Naive thymus-derived CD8-positive, alpha-beta T cell (primary cell): ENCODE measurements at places on chromosomes 16 and 17. TPM values are rescaled to one million over a fixed set of nuclear protein-coding genes. Genes with fewer than 3 reads are reported as not detected.

The CPD gene
- polyA plus RNA-seq, result 11.2 TPM

The OR1G1 gene
- not detected for polyA plus RNA-seq

The LDHD gene
- not detected for polyA plus RNA-seq

The ZFPM1 gene
- polyA plus RNA-seq, result 0.36 TPM

The SNRNP25 gene
- 20.2 TPM for polyA plus RNA-seq

The EVI2A gene
- polyA plus RNA-seq, result 44.3 TPM

The CACNA1G gene
- polyA plus RNA-seq, result not detected

The GFAP gene
- polyA plus RNA-seq, result 0.24 TPM

The ELMO3 gene
- not detected for polyA plus RNA-seq

The TPSB2 gene
- not detected for polyA plus RNA-seq

The CCL1 gene
- not detected for polyA plus RNA-seq

The SPATA32 gene
- polyA plus RNA-seq, result 0.44 TPM

DNA sequence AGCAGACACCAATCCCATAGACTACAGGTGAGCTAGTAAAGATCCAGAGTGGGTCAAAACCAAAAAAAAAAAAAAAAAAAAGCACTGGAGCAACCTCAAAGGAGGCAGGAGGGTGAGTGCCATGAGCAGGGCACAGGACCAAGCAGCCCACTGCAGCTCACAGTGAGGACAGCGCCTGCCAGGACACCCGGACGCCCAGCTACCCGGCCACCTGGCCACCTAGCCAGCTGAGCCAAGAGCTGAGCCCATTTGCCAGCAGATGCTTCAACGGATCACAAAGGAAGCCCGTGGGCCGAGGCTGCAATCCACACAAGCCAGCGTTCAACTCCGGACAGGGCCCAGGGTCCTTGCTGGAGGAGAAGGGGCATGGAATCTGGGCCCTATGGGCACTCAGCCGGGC lies 15.1 kb downstream of the AXIN1 start:
- DNase-seq, result no peak

GRCh38 chr16:58002416-58002800 lies 1.2 kb downstream of the USB1 start:
- DNase-seq, result no peak

GRCh38 chr16:8966817-8967131 lies 3.1 kb upstream of the USP7 start:
- no peak for DNase-seq

- no peak for DNase-seq
Observed at GRCh38 chr16:4320571-4321137, 4.8 kb downstream of the GLIS2 start.

DNA sequence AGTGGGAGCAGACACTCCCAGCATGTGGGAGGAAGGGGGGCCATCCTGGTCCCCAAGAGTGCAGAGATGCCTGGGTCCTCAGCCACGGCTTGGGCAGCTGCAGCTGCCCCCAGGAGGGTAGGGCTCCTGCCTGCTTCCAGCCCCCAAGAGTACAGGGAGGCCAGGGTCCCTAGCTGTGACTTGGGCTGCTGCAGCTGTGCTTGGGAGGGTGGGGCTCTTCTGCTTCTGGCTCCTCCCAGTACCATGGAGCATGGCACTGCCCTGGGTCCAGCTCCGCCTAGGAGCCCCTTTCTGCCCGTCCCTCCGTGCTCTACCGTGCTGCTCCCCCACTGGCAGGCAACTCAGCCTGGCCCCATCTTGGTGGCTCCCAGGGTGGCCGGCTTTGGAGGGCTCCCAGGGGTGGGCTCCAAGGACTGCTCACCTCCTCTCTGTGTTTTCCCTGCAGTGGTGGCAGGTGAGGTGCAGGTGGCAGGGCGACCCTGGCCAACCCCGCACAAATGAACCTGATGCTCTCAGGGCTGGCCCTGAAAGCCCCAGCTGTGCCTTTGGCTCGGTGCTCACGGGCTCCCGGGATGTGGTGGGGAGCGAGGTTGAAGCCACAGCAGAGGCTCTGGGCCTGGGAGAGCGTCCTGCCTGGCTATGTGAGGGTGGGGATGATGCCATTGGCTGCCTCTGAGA lies 18.5 kb upstream of the USP22 start:
- DNase-seq, result no peak

DNA sequence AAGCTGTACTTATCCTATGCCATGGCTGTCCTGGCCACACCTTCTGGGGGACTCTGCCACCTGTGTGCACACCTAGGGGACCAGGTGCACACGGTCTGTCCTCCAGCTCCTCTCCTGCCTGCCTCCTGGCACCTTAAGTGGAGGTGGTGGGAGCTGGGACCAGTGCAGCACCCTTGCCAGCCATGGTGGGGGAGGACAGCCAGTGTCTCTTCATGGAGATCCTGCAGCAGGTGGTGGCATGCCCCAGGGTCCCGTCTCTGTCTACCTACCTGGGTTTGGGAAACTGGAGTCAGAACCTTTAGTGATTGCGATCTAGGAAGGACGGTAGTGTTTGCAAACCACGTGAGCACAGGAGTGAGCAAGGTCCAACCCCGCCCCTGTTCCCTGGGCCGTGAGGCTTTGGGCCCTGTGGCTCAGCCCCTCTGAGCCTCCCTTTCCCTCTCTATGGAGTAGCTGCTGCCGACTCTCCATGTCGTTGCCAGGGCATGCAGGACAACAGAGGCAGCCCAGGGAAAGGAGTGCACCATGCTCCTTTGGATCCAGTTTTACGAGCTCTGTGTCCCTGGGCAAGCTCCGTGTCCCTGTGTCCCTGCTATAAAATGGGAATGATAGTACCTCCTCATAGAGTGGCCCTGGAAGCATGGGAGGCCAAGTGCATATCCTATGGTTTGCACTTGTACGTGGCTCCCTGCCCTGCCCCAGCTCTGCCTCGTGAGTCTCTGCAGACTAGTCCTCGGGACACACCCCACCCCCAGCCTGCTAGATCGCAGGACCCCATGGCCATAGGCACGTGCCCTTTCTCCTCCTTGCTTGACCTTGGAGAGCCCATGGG lies 7.1 kb downstream of the ADGRG1 start:
- DNase-seq, result no peak

DNA sequence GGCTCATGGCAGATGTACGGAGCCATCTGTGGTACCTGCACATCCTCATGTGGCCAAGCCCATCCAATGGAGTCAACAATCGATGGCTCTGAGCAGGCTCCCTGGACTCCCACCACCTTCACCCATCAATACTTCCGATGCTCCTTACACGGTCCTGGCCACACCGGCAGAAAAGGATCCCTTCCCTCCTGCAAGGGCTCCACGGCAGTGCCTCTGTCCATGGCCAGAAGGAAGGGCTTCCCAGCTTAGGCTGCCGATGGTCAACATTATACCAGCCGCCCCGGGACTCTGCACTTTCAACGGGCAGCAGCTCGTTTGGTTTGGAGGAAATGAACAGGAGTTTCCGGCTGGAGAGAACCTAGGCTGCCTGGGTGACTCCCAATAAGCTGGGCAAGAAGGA lies 13.2 kb downstream of the SLX4 start:
- DNase-seq, result no peak

DNA sequence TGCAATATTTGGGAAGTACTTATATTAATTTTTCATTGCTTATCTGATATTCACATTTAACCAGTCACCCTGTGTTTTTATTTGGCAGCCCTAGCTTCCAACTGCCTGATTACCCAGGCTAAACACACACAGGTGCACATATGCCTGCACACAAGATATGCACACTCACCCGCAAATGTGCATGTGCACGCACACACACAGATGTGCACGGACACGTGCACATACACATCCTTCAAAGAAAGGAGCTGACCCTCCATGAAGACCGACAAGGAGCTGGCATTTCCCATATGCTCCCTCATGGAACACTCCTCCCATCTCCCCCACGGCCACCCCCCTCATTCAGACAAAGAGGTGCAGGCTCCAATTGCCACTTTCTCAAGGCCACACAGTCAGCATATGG lies 242.2 kb downstream of the ENGASE start:
- DNase-seq, result no peak

GRCh38 chr17:36576793-36577192 lies 14.9 kb upstream of the DHRS11 start:
- no peak for DNase-seq

DNA sequence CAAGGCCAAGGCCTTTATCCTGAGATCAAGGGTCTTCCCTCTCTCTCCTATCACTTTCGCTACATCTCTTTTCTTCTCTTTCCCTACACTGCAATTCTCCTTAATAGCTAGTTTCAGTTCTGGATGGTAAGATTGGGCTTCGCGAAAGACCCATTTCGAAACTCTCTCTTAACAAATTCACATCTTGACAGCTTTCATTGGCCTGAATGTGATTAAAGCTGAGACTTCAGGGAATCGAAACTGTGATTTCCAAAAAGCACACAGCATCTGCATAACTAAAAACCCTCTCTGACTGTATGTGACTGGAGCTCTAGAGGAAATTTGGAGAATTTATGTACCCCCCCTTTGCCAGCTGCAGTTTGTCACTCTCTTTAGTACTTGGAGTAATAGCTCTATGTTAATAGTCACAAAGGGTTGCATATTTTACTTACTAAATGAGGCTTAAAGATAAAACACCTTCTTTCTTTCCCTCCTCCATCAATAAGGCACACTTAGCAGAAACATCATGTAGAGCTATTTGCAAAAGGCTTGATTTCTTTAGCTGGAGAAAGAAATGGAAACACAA lies 105.3 kb upstream of the FAM20A start:
- no peak for DNase-seq

GRCh38 chr16:4733747-4734062 lies 366 bp downstream of the ANKS3 start:
- peak; percentile 27 for DNase-seq

DNA sequence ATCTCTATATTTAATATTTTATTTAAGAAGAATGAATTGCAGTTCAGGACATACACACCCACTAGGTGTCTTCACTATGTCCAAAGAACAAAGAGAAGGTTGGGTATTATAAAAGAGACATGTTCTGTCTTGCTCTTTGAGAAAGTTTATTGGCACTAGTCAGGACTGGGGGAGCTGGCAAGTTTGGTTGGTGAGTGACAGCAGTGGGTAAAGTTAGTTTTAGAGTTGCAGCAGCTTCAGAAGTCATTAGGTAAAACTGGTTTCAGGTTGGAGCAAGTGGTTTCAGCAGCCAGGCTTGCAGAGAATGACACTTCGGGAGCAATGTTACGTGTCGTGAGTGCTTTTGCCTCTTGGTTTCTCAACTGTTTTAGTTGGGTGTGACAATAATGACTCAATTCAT lies 142.2 kb upstream of the HS3ST3A1 start:
- no peak for DNase-seq

DNA sequence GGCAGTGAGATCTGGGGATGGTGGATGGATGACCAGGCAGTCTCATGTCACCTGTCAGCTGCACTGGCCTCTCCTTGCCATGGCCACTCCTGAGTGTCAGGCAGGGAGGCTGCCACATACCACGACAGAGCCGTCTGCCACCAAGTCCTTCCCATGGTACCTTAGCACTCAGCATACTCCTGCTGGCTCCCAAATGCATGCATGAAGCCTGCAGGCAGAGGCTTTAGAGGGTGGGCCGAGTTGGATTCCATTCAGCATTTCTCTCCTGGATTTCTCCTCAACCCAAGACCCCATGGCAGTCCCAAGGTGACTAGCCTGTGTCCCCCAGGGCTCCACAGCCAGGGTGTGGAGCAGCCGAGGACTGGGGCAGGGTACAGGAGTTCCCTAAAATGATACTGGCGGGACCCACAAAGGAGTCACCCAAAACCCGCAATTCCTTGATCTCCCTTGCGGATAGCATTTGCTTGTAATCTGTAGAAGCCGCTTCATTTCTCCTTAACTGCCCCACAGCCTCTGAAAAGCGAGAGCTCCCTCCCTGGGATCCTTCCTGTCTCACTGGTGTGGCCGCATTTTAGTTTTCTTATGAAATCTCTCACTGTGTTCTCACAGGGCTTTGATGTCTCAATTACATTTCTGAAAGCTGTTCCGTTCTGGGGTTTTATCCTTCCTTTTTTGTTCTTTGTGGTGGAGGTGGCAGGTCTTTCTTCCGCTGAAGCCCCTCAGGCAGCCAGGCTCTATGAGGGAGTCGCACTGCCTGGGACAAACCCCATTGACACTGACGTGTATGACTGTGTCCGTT lies 141.4 kb downstream of the SOCS1 start:
- peak; percentile 21 for DNase-seq

GRCh38 chr16:82037666-82038065 lies 2.6 kb downstream of the HSD17B2 start:
- no peak for DNase-seq

GRCh38 chr17:34683390-34683789 lies 104.0 kb downstream of the TMEM132E start:
- DNase-seq, result no peak

GRCh38 chr17:62800585-62800984 lies 7.5 kb downstream of the MARCHF10 start:
- no peak for DNase-seq

DNA sequence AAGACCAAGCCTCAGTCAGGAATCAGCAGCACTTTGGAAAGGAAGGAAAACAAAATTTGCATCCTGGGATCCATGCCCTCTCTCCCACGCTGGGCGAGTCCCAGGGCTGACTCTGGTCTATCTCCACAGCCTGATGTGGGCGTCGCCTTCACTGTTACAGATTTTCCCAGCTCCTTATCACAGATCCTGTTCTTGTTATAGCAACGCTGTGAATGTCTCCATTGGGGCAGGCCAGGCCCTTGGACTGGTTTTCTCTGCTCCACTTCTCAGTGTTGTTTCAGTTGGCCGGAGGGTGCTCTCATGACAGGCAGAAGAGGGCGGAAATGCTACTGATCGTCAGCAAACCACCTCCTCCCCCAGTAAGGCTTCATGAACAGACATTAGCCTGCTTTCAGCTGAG lies 127.9 kb upstream of the CDH11 start:
- DNase-seq, result no peak

GRCh38 chr17:32995416-32996045 lies 3.9 kb downstream of the SPACA3 start:
- no peak for DNase-seq
